Osteocyte (in vitro differentiated cells): ENCODE measurements at places on chromosomes 6 and 20. TPM values are rescaled to one million over a fixed set of nuclear protein-coding genes. Genes with fewer than 3 reads are reported as not detected.

DNA sequence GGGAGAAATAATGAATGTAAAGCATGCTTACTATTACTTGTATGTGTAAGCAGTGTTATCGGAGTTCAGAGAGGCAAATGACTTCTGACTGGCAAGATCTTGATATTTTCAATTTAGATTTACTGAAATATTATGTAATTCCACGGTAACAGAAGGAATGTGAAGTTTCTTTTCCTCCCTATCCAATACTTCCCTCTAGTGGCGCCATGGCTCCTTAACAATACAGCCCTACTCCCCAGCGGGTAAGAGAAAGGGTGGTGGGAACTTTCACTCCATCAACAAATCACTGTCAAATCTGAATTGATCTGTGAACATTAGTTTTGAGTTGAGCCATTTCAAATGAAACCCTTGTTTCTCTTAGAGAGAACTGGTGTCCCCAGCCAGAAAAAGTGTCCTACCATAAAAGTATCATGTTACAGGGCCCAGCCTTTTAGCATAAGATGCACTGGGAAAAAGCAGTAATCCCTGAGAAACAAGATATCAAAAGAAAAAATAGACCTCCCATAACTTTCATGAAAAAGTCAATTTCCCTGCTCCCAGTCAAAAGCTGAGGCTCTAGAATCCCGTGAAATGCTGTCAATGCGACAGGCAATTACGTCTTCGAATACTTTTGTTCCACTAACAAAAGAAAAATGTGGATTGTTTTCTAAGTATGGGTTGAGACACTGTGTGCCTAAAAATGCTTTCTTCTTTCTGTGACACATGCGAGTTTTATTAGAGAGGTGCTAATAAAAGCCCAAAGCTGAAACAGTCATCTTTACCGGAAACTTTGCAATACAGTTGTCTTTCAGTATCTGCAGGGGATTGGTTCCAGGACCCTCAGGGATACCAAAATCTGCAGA lies 12.9 kb downstream of the COX7A2 start:
- no peak for DNase-seq

DNA sequence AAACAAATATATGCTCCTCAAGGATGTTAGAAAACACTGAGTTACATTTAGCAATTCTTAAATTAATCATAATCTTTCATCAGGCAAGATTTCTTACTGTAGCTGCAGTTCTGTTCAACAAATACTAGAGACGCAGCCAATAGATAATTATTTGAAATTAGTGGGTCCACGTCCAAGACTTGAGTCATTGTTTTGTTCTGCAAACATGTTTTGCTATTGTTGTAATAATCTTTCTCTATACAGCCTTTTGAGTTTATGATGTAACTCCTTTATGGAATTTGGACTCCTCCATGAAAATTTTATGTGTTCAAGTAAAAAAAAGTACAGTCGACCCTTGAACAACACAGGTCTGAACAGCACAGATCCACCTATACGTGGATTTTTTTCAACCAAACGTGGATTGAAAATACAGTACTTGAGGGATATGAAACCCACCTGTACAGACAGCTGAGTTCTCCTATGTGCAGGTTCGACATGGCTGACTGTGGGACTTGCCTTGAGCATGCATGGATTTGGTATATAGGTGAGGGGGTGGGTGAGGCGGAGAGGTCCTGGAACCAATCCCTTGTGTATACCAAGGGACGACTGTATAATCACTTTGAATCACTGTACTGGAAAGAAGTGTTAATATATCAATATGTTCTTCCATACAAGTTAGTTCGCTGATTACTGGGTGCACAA lies 41.3 kb upstream of the SLC22A16 start:
- DNase-seq, result no peak

- DNase-seq, result no peak
Measured at GRCh38 chr6:11322252-11322885, 89.9 kb upstream of the NEDD9 start.

Gene SLC17A3
- not detected in 2 replicates for total RNA-seq

Gene HFE
- 6.0 and 6.2 TPM in 2 replicates for total RNA-seq

GRCh38 chr20:34636648-34637047 lies 40.2 kb downstream of the PIGU start:
- no peak for DNase-seq

DNA sequence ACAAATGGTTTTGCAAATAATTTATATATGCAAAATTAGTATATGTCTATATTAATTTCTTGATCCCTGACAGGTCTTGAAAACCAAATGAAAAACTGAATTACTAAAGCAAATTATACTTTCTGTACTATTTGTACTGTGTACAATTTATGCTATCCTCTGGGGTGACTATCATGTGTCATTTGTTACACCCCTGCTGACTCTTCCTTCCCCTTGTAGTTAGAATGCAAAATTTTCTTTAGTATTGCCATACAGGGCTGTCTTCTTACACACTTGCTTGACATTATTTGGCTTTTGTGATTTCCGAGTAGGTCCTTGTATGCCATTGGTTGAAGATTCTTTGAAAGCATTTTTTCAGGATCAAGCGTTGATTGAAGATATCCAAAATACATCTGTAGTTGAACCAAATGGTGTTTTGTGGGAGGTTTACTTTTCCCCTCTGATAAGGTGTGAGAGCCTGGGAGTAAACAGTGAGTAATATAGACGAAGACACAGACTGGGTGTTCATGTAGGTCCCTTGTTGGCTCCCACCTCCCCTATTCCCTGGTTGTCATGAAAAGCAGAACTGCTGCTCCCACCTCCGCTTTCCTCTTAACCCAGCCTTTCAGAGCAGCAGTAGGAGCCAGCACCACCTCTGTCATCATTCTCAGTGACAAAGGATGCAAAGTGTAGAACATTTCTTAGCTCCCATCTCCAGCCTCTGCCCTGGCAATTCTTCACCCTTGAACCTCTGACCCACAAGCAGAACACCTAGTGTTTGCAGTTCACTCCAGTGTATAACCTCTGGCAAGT lies 29.0 kb downstream of the NCOA7 start:
- DNase-seq, result no peak

GRCh38 chr20:20697325-20697845 lies 15.1 kb downstream of the RALGAPA2 start:
- no peak for DNase-seq

Gene TMEM200A
- 11.2 and 11.5 TPM in 2 replicates for total RNA-seq

GRCh38 chr6:109345986-109346385 lies 36.3 kb downstream of the CD164 start:
- no peak for DNase-seq

Gene LST1
- total RNA-seq, result not detected in 2 replicates

- no peak for DNase-seq
Measured at GRCh38 chr20:38805958-38806854, 709 bp downstream of the PPP1R16B start.

DNA sequence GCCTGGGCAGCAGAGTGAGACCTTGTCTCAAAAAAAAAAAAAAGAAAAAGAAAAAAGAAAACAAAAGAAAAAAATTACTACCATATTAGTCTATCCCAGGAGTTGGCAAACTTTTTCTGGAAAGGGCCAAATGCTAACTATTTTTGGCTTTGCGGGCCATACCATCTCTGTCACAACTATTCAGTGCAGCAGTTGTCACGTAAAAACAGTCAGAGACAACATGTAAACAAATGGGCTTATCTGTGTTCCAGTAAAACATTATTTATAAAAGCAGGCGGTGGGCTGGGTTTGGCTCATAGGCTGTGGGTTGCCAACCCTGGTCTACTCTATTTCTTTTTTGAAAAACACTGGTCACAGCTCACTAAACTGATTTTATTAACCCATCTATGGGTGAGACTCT lies 53.4 kb downstream of the EYA2 start:
- no peak for DNase-seq

Gene CLIC5
- not detected in 2 replicates for total RNA-seq

Gene STK38
- total RNA-seq, result 51.6 and 53.9 TPM in 2 replicates

GRCh38 chr20:41087777-41088176 lies 49.6 kb upstream of the PLCG1 start:
- no peak for DNase-seq

- DNase-seq, result no peak
Measured at GRCh38 chr6:148682990-148683389, 63.8 kb upstream of the UST start.

Gene NOX3
- total RNA-seq, result not detected in 2 replicates

Gene SUPT3H
- total RNA-seq, result 13.2 and 15.1 TPM in 2 replicates

- DNase-seq, result no peak
Measured at GRCh38 chr20:34536798-34537394, 20.7 kb downstream of the DYNLRB1 start.

DNA sequence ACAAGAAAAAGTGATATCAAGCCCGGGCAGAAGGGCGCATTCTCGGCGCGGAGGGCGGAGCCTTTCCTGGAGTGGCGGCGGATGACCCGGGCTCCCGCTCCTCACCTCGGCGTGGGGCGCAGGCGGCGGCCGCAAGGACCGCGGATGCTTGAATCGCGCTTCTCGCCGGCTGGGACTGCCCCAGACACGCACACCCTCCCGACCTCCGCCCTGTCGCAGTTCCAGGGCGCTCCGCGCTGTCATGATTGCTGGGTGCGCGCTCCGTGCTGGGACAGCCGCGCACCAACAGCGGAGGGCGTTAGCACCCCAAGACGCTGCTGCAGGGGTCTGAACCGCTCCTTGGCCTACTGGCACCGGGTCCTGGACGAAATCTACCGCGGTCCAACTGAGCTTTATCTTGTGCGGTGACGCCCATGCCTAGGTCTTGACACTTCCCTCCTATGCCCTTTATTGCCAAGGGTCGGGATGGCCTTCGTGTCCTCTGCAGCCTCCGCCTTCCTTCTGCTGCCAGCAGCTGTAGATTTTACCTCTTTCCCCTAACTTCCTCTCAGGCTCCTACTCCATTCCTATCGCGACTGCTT lies 43.3 kb downstream of the IRAK1BP1 start:
- no peak for DNase-seq

DNA sequence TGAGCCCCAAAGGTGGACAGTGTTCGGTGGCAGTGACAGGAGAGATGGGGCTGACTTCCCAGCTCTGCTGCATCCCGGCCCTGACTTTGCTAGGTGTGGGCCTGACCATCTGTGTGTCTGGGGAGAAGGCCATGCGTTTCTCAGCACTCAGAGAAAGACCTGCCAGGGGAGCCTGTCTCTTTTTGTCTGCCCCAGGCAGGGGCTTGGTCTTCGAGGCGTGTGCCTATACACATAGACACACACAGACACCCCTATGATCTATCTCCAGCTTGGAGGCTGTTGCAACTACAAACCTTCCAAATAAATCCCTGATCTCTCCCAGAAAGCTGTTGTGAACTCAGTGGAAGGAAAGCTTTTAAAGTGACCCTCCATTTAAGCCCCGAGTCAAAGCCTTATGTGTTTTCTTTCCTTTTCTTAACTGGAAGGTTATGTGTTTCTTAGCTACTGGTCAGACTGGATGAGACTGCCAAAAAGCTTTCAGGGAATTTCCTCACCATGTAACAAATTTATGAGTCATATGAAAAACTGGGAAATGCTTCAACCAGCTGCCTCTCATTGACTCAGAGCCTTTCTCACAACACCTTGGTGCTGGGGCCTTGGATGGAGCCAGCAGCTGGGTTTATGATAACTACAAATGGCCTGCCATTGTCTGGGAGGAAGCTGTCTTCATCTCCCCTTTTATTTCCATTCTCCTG lies 102.6 kb downstream of the CDC5L start:
- no peak for DNase-seq

DNA sequence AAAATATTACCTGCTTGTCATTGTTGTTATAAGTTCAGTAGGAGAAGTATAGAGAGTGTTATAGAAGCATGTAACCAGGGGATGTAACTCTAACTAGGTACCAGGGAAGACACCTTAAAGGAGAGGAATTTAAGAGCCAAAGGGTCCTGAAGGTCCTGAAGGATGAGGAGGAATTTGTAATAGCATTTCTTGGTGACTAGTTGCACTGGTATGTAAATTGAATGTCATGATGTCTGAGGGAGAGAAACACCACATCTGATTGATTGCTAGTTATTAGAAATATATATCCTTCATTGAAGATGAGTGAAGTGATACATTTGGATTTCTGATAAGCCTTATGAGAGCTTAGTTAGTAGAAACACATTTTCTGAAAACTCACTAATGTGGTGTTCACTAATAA lies 643.8 kb downstream of the RFPL4B start:
- DNase-seq, result no peak

GRCh38 chr6:110055387-110055735 lies 77.2 kb downstream of the GPR6 start:
- DNase-seq, result no peak

DNA sequence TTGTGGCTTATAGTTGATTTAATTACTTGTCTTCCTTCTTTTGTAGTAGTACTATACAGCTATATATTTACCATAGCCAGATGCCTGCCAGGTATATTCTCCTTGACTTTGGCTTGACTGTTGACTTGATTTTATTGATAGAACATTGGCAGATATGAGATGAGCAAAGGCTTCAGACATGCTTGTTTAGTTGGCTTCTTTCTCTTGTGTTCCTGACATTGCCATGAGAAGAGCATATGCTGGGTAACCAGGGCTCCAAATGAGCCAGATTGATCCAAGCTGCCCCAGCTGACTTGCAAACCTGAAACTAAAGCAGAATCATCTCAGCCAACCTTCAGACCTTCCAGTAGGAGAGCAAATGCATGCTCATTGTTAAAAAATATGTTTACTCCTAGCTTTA lies 508.1 kb upstream of the BTBD3 start:
- DNase-seq, result no peak

Gene RAET1G
- total RNA-seq, result 0.55 and 0.73 TPM in 2 replicates

Gene FAM184A
- 0.50 and 0.59 TPM in 2 replicates for total RNA-seq

- DNase-seq, result no peak
Measured at GRCh38 chr6:43468240-43468639, 9.1 kb upstream of the TJAP1 start.

GRCh38 chr6:134352786-134353480 lies 35.0 kb upstream of the SGK1 start:
- DNase-seq, result no peak

DNA sequence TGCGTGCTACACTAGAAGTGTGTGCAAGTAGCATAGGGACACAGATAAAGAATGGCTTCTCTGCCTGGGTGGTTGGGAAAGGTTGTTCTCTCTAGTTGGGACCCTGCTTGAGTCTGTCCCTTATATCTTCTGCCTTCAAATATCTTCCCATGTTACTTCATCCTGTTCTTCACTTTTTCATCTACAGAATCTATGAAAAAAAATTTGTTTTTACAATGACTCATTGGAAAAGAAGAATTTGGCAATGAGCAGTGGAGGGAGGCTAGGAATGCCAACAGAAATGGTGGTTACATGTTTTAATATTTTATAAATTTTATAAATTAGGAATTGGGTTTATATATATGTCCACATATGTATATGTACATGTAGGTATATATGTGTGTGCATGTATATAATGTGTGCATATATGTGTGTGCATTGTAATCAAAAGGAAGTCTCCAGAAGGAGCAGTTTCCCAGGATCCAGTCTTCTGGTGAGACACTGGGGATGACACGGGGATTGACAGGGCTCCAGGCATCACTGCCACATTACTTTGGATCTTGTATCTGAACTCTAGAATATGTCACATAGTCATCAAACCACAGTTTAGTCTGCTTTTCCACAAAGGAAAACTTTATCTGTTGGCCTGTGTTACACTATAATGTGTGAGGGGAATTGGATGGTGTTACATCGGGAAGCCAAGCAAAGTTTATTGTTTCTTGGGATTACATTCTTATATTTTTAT lies 75.3 kb upstream of the RIPOR2 start:
- no peak for DNase-seq
